ENCODE measurements at places on chromosomes 12 and 14.

- no peak for DNase-seq
These were observed 36.3 kb downstream of the PPP2R3C start for GRCh38 chr14:35085441-35085840.

GRCh38 chr12:48973941-48974673 lies 2.6 kb upstream of the WNT10B start:
- DNase-seq: no peak

GRCh38 chr12:30155001-30155730 lies 371.4 kb upstream of the TMTC1 start:
- DNase-seq: no peak

DNA sequence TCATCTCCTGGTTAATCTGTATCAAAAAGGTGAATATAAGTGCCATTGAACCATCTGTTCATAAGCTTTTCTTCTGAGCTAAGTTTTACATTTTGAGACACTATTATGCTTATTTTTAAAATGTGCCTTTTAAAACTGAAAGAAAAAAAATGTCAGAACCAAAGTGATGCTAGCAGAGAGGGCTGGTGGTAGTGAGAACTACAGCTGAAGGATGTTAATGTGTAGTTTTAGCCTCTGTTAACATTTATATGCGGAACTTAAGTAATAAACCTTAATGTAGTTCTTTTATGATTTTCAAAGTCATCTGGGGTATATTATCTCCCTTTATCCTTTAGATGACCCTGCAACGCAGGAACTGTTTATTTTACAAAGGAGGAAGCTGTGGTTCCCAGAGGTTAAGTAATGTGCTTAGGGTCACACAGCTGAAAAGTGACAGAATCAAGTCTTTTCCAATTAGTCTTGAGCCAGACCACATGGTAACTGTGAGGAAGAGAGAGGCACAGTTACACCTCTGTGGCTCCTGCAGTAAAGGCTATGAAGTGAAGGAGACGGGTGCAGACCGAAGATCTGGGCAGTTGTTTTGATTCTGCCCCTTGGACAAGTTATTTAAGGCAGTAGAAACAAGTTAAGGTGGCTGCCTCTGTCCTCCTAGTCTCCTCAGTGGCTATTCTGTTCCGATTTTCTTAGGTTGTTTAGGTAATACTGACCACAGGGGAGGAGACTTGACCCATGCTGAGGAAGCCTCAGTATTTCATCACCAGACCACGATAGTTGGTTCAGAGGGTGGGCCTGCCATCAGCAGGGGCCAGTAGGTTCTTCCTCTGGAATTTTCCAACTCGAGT lies 23.9 kb downstream of the GNG2 start:
- DNase-seq: no peak

GRCh38 chr14:60396718-60397343 lies 89.0 kb downstream of the C14orf39 start:
- no peak for DNase-seq

Measured in stimulated activated CD4-positive, alpha-beta T cell treated with anti-CD3 and anti-CD28 coated beads, Interleukin-1b, Interleukin-23, amount 100 ng/mL, for 1 hour (primary cell).